ENCODE measurements at places on chromosomes 12 and 14.
A peak's percentile ranks its signal among the peaks of the same experiment; 100 is the strongest.

GRCh38 chr12:51970904-51971646 is 19.6 kb downstream of the ACVR1B start:
- peak; percentile 51 for DNase-seq

DNA sequence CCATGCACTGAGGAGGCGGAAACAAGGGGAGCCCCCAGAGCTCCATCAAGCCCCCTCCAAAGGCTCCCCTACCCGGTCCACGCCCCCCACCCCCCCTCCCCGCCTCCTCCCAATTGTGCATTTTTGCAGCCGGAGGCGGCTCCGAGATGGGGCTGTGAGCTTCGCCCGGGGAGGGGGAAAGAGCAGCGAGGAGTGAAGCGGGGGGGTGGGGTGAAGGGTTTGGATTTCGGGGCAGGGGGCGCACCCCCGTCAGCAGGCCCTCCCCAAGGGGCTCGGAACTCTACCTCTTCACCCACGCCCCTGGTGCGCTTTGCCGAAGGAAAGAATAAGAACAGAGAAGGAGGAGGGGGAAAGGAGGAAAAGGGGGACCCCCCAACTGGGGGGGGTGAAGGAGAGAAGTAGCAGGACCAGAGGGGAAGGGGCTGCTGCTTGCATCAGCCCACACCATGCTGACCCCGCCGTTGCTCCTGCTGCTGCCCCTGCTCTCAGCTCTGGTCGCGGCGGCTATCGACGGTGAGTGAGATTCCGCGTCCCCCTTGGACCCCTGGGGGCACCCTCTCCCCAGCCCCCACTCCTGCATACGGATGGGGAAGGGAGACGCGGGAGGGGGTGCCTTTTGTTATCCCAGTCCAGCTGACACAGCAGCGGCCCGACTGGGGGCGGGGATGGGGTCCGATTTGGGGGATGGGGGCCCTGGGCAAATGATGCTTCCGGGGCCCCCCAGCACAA is 400 bp downstream of the LRP1 start:
- no peak for DNase-seq

- DNase-seq = no peak
Measured at GRCh38 chr12:108140501-108140900, 11.4 kb downstream of the WSCD2 start.

- DNase-seq = no peak
Measured at GRCh38 chr14:88208858-88209257, 114.2 kb downstream of the KCNK10 start.

GRCh38 chr12:53736592-53736991 is 9.3 kb upstream of the CALCOCO1 start:
- no peak for DNase-seq

GRCh38 chr12:124227951-124228711 is 66.8 kb upstream of the RFLNA start:
- DNase-seq = no peak

DNA sequence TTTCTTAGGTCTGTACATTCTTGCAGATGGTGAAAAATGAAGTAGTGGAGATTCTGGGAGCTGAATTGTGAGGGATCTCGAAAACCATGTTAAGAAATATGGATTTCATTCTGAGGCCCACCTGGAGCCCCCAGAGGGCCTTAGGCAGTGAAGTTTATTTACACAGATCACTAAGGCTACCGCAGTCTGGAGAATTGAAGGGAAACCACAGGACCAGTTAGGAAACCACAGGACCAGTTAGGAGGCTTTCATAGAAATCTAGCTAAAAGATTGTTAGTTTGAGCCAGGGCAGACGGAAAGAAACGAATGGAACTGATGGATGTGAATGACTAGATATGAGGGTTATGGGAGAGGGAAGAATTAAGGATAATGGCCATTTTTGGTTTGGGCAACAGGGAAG is 7.2 kb downstream of the CBLN3 start:
- DNase-seq = no peak

DNA sequence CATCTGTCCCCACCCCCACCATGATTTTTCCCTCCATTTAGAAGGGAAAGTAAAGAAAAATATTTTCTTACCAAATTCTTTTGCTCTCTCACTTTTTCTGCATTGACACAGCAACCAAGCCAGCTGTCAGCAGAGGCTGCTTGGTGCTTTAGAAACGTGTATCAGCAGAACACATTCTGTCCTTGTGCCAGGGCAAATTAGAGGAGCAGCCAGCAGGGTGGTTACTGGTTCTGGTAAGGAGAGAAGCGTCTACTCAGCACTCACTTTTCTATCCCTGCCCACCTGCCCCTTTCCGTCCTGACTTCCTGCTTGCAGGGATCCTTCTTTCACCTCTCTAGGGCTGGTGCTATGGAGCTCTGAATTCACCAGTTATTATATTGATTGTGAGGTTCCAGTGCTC is 327.5 kb upstream of the PDE3A start:
- no peak for DNase-seq

DNA sequence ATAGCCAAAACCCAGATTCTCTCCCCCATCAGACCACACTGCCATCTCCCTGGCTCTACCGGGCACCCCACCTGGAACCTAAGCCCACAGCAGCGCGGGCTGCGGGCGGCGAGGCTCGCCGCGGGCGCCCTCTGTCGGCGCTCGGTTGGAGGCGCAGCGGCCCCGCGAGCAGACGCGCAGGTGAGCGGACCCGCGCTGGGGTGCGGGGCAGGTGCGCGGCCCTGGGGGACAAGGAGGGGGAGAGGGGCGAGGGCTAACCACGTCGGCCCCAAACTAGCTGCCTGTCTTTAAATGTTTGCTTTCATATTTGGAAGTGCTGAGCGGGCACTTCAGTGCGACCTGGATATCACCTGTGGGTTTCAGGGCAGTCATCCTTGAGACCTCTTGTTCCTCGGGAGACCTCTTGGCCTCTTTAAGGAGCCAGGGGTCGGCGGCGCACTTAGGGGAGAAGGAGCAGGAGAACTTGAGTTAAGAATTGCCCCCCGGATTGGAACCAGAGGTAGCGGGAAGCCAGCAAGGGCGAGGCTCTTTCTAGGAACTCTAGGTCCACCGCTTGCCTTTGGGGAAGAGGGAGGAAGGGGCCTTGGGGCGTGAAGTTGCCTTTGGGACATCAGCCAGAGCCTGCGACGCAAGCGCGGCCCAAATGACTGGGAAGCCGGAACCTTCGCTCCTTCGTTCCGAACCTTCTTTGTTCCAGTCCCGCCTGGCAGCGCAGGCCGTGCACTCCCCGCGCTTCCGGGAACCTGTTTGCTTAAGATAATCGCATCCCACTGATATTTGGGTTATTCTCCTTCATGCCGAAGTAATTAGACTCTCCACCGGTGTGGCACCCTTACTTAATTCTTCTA is 78.7 kb downstream of the NEDD1 start:
- peak; percentile 63 for DNase-seq

GRCh38 chr14:87397499-87397898 is 595.5 kb downstream of the GALC start:
- DNase-seq = no peak

GRCh38 chr12:56520506-56520905 is 1.1 kb upstream of the RBMS2 start:
- no peak for DNase-seq

GRCh38 chr14:81147140-81147897 is 73.4 kb downstream of the GTF2A1 start:
- no peak for DNase-seq

DNA sequence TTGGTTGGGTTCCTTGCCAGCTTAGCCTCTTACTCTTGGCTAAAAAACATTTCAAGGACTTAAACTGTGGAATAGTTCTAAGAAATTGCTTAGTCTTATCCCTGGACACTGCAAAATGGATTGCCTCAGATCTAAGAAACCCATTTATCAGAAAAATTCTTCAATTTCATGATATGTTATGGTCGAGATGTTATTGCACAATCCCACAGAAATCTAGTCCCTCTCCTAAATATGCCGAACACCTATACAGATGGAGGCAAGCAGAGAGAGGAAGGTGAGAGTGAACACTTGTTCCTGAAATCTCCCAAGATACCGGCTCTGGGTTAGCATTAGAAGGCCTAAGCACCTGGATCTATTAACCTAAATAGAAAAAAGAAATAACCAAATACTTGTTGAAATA is 267.2 kb downstream of the PAWR start:
- DNase-seq = no peak

GRCh38 chr12:643475-644302 is 19.6 kb downstream of the NINJ2 start:
- peak; percentile 49 for DNase-seq

DNA sequence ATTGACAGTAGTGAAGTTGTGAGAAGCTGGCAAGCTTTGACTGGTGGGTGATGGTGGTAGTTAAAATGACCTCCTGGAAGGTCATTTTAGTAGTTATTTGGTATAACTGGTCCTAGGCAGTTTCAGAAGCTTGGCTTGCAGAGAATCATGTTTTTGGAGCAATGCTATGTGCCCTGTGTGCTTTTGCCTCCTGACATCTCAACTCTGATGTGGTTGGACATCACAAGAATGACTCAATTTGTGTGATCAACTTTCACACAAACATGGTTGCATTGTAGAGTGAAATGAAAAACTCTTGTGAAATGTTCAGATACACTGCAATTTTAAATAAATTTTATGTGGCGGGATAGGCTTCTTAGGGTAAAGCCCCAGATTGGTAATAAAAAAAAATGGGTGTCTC is 8.3 kb upstream of the ABCD2 start:
- DNase-seq = no peak

DNA sequence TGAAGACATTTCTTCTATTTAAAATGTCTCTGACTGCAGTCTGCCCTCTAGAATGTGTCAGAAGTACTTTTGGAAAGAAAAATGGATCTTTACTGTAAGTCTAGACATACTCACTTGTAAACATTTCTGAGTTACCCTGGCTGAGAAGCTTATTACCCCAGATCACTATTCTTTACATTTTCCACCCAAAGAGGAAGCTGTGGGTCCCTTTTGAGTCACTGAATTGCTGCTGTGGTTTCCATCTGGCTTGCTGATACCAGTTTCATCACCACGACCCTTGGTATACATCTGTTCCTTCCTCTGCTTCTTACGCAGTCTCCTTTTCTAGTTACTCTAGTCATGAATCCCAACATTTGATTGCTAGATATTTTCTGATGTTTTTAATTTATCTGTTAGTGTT is 20.2 kb upstream of the CLEC4D start:
- no peak for DNase-seq

- DNase-seq = no peak
Measured at GRCh38 chr12:10186299-10186698, 7.5 kb downstream of the TMEM52B start.

GRCh38 chr12:105696-106095 is 39.1 kb downstream of the IQSEC3 start:
- DNase-seq = no peak

- peak; percentile 78 for DNase-seq
Measured at GRCh38 chr12:10395390-10395998, 5.7 kb upstream of the KLRK1 start.

- DNase-seq = peak; percentile 39
Measured at GRCh38 chr14:32934073-32934880, 4.4 kb upstream of the NPAS3 start.

GRCh38 chr12:20006871-20007730 is 361.2 kb upstream of the PDE3A start:
- DNase-seq = no peak

DNA sequence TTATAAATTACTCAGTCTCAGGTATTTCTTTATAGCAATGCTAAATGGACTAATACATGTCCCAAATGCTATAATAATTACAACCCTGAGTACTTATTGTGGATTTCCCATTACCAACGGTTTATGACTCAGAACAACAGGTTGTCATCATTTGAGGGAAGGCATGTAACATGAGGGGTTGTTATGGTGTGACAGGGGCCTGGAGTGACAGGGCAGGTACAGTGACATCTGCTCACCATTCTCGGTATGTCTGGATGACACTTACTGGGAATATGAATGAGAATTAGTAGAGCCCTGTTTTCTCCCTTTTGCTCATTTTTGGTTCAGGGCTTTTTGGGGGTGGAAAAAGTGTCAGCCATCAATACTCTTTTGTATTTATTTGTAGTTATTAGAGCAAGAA is 36.2 kb upstream of the FERMT2 start:
- no peak for DNase-seq

DNA sequence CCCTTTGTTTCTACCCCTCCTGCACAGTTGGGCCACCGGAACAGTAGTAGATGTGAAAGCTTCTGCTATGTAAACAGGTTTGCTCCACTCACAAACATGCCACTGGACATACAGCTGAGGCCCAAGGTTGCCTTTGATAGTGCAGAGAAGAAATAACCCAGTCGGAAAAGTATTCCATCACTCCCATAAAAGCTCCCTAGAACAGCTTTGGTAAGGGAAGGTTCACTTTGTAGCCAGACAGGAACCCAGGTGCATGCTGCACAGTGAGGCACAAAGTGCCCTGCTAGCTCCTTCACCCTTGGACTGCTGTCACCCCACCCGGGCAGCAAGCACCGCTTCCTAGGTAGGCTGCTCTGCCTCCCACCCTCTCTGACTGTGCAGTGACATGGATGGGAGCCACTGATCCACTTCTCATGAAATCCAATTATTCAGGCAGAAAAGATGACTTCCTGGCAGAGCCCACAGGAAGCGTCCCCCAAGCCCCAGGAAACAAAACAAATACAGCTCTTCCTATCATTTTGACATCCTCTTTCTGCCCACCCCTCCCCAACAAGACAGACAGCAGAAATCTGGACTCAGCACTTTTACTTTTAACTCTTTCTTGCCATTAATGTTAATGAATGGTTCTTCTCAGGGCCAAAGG is 100.2 kb downstream of the SRGAP1 start:
- no peak for DNase-seq

GRCh38 chr12:43462741-43463140 is 89.3 kb downstream of the ADAMTS20 start:
- DNase-seq = no peak

DNA sequence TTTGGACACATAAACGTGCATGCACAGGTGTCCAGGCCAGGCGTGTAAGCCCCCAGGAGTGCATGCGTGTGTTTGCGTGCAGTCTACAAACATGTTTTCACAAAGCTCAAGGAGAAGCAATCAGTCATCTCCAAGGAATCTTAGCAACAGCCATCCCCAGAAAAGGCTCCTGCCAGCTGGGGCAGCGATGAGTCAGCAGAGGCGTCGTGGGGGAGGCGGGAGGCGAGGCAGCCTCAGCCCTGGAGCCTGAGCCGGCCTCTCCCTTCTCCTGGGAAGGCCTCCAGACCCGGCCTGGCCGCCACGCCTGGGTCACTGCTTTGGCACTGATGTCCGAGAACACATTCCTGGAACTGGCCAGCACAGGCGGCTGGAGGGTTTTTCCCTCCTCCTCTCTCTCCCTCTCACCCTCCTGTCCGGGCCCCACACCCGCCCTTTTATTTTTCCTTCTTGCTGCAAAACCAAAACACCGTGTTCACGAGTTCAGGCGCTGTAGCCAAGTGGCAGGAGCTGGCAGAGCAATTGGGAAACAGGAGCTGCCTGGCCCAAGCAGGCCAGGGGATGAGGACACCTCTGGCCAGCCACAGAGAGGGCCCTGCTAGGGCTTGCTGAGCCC is 92.7 kb downstream of the LRRC74A start:
- DNase-seq = peak; percentile 87

DNA sequence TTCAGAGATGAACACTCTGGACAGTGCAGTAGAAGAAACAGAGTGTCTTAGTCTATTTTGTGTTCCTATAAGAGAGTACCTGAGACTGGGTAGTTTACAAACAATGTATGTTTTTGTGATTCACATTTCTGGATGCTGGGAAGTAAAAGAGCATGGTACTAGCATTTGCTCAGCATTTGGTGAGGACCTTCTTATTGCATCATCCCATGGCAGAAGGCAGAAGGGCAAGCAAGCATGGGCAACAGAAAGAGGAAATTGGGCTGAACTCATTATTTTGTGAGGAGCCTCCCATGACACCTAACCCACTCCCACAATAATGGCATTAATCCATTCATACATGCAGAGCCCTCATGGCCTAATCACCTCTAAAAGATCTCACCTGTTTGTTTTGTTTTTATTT is 8.0 kb downstream of the ANKS1B start:
- DNase-seq = no peak

Measured in ELF-1 (cell line).